Stimulated activated CD4-positive, alpha-beta T cell treated with anti-CD3 and anti-CD28 coated beads, Interleukin-12 subunit alpha, Interleukin-12 subunit beta, amount 100 ng/mL, for 4 hours (primary cell): ENCODE measurements at places on chromosomes 5 and 9.

DNA sequence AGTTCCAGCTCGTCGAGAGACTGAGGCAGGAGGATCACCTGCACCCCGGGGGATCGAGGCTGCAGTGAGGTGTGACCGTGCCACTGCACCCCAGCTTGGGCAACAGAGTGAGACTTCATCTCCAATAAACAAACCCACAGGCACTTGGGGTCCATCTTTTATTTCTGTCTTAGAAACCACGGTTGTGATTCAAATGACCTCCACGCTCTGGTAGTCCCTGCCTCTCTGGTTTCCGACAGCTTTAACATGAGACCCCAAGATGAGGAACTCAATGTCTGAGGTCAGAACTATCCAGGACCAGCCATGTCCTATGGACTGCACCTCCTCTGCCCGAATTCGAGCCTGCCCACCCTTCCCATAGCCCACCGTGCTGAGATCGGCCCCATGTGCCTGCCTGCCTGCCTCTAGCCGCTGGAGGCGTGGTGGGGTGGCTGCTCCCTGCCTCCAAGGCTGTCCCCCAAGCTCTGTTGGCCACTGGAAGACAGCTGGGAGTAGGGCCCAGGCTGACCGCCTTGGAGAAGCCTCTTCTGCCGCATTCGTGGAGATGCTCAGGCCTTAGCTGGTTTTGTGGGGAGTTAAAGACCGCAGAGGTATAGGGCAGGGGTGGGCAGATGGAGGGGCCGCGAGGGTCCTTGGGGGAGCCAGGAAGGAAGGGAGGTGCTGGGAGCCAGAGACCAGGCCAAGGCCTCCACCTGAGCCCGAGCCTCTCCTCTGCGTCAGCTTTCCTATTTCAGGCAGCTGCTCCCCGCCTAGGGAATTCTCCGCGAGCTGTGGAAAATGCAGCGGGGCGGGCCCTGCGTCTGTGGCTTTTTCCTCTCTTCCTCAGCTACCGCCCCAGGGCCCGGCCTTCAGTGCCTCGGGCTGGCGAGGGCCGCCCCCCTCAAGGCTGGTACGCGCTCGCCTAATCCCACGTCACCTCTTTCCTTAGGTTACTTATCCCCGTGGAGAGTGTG is 6.9 kb upstream of the WDR5 start:
- DNase-seq: no peak

GRCh38 chr9:88567870-88568269 is 32.9 kb downstream of the NXNL2 start:
- DNase-seq: no peak

- DNase-seq: no peak
These were observed 183.7 kb downstream of the ATP10B start for GRCh38 chr5:160668356-160668755.

DNA sequence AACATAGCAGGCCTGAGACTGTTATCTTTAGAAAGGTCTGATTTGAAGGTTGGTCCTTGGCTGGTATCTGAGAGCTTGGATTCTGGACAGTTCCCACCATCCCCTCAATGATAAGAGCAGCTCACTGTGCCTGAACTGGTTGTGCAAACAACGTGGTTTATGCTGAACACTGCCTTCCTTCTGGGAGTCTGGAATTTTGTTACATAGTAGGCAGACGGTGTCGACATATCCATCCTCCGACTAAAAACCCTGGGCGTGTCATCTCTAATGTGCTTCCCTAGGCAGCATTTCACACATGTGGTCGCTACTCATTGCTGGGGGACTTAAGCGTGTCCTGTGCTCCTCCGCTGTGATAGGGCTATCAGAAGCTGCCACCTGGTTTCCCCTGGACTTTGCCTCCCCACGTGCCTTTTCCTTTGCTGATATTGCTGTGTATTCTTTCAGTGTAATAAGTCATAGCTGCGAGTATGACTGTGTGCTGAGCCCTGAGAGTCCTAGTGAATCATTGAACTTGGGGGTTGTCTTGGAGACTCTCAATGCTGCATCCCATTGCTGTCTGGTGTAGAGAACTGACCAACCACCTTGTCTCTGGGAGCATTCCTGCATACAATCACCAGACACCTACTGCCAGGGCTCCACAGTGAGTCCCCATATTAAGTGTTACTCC is 119.1 kb upstream of the TBC1D2 start:
- no peak for DNase-seq

GRCh38 chr5:54884195-54884536 is 101.2 kb downstream of the ESM1 start:
- no peak for DNase-seq

DNA sequence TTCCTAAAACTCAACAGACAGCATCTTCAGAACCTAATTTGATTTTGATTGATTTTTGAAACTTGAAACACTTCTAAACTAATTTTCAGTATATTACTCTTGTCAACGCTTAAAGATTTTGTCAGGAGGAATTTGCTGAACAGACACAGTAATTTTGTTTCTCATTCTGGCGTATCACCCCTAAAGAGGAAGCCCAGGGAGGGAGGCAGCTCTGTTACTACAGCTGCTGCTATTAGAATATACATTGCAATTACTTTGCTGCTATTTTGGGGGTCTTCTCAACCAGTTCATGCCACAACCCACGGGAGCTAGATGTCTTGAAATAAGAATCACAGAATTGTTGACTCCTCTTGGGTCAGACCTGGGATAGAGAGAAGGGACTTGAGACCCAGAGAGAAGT is 122.6 kb downstream of the TLR4 start:
- no peak for DNase-seq

GRCh38 chr9:99253772-99254431 is 31.8 kb downstream of the SEC61B start:
- DNase-seq: peak; percentile 73

DNA sequence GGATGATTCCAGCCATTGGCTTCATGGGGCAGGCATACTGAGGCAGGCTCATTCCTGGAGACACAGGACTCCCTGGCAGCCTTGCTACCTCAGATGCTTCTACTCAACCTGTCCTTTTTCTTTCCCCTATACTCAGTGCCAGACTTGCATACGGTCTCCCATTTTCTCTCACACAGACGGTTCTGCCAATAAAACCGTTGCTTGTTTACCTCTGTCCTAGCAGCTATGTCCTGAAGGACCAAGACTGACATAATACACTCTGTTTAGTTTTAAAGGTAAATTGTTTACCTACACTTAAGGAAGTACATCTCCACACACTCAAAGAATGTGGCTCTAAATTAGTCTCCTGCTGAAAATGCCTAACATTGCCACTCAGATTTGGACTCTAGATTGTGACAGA is 151.0 kb upstream of the RFX3 start:
- DNase-seq: no peak

DNA sequence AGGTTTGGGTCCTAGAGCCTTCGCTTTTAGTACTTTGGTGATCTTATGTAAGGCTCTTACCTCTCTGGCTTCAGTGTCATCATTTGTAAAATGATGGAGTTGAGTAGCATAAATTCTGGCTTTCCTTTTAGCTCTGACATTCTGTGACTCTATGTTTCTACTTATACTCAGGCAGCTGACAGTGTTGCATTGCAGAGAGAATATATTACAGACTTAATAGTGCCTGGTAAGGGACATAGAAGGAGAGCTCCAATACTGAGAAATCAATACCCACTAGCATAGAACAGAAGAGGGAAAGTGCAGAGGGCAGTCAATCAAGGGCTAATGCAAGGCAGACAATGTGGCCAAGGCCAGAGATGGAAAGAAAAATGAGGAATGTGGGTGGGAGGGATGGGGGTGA is 371.4 kb upstream of the TLE4 start:
- no peak for DNase-seq
